ENCODE measurements at places on chromosomes 16 and 17.

GRCh38 chr17:42246515-42246914 is 29.7 kb downstream of the STAT5B start:
- DNase-seq = peak; percentile 28

DNA sequence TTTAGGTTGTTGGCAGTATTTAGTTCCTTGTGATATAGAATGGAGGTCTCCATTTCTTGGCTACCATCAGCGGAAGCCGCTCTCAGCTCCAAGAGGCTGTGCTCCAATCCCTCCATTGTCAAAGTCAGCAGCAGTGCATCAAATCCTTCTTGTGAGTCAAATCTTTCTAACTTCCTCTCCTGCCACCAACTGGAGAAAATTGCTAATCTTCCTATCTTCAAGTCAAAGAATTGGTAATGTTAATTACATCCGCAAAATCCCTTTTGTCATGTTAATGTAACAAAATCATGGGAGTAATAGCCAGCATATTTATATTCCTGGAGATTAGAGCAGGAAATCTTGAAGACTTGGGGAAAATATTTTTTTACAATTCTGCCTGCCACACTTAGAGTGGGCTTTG is 436.4 kb upstream of the DYNLRB2 start:
- DNase-seq = no peak

- DNase-seq = no peak
These were observed 85.1 kb downstream of the PRKCA start for GRCh38 chr17:66387392-66387981.

- no peak for DNase-seq
These were observed 1.2 kb downstream of the CDT1 start for GRCh38 chr16:88804552-88805339.

DNA sequence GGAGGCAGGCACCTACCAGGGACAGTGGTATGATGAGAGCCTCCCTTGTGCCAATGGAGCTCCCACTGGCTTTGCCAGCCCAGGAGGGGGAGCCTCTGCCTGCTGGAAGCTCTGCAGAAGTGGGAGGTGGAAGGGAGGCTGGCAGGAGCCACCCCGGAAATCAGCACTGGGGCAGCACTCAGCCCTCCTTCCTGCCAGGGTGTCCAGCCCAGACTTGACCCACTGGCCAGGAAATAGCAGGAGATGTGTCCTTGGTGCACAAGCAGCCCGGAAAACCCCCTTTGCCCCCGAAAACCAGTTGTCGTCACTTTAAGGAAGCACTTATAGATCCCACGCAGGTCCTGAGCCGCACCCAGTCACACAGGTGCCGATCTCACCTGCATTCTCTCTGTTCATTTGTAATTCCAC is 49.3 kb upstream of the CACNG4 start:
- DNase-seq = peak; percentile 28

GRCh38 chr16:45454-45853 is 8.0 kb downstream of the POLR3K start:
- DNase-seq = no peak

DNA sequence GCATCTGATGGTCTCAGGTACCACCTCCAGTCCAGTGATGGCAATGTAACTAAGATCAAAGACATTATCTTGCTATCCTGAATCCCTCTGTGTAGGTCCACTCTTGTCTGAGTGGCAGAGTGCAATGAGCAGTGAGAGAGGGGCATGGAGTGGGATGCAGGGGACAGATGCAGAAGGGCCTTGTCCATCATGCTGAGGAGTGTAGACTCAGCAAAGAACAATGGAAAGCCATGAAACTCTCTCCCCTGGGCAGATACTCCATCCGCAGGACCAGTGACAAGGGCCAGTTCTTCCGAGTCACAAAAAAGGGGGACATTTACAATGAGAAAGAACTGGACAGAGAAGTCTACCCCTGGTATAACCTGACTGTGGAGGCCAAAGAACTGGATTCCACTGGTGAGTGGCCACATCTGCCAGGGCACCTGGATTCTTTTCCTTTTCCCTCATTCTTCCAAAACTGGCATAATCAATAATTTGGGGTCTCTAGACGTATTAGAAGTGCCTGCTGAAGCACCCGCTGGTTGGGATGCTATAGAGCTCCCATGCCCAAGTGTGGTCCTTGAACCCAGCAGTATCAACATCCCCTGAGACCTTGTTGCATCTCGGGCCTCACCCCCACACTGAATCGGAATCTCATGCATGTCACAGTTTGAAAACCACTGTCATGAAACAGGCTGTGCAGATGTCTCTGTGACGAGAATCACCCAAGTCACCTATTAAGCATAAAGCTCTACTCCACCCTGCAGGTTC is 29.5 kb downstream of the CDH5 start:
- no peak for DNase-seq
